Activated CD4-positive, alpha-beta T cell treated with anti-CD3 and anti-CD28 coated beads, Interleukin-2, amount 10 ng/mL, durations not matched to agents 7 days and 5 days (primary cell): ENCODE measurements at places on chromosomes 11 and 22. TPM values are rescaled to one million over a fixed set of nuclear protein-coding genes. Genes with fewer than 3 reads are reported as not detected.

GRCh38 chr22:35301372-35301874 is 1.7 kb downstream of the TOM1 start:
- no peaks in the 10 kb centered on the region for H3K27me3 ChIP-seq
- H3K27ac ChIP-seq, result no peak overlapping the region
- peaks cover 41% of the 10 kb centered on the region for H3K4me1 ChIP-seq
- peak overlapping the region; percentile 55 for H3K4me3 ChIP-seq
- no peak for DNase-seq
- peaks cover 12% of the 10 kb centered on the region for H3K36me3 ChIP-seq

DNA sequence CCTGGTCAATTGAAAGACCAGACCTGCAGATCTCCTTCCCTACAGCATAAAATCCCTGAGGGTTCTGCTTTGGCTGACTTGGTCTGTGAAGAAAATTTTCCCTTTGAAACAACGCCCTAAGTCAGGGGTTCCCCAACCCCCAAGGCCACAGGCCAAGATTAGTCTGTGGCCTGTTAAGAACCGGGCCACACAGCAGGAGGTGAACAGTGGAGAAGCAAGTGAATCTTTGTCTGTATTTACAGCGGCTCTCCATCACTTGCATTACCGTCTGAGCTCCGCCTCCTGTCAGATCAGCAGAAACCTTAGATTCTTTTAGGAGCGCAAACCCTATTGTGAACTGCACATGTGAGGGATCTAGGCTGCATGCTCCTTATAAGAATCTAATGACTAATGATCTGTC is 38.2 kb downstream of the CCDC83 start:
- no peak for DNase-seq
- no peak overlapping the region for H3K27ac ChIP-seq
- H3K4me3 ChIP-seq, result no peak overlapping the region
- no peaks in the 10 kb centered on the region for H3K27me3 ChIP-seq
- no peaks in the 10 kb centered on the region for H3K36me3 ChIP-seq

DNA sequence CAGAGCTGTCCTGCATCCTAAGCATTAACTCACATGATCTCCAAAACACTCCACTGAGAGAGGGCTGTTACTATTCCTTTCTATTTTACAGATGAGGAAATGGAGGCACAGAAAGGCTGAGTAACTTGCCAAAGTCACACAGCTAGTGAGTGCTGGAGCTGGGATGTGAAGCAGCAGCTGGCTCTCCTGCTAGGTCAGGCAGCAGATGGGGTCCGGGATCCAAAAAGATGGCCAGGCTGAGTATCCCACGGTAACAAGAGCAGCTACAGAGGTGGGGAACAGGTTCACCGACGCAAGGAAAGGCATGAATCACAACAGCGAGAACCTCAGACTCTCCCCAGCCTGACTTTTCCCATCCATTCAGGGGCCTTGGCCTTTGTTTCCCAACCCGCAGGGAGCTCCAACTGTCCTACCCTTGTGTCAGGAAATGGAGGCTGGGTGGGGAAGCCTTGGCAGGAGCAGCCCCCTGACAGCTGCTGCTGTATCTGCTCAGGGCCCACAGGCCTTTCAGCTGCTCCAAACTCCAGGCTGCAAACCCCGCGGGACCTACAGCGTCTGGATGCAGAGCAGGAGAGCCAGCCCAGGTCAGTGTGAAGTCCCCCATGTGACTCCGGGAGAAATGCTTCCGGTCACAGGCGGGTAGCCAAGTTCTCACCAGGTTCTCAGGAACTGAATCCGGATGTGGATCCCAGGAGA is 29.5 kb downstream of the DKK3 start:
- peaks cover 15% of the 10 kb centered on the region for H3K4me1 ChIP-seq
- no peak overlapping the region for H3K4me3 ChIP-seq
- H3K27me3 ChIP-seq, result no peaks in the 10 kb centered on the region
- no peaks in the 10 kb centered on the region for H3K36me3 ChIP-seq
- H3K27ac ChIP-seq, result no peak overlapping the region
- DNase-seq, result no peak

GRCh38 chr11:128747728-128748148 is 53.9 kb downstream of the FLI1 start:
- peak overlapping the region; percentile 70 for H3K27ac ChIP-seq
- H3K36me3 ChIP-seq, result peaks cover 50% of the 10 kb centered on the region
- H3K27me3 ChIP-seq, result no peaks in the 10 kb centered on the region
- H3K4me3 ChIP-seq, result peak overlapping the region; percentile 44

GRCh38 chr11:18193010-18193409 is 20.4 kb downstream of the MRGPRX4 start:
- no peak overlapping the region for H3K27ac ChIP-seq
- H3K27me3 ChIP-seq, result peaks cover 26% of the 10 kb centered on the region
- H3K4me3 ChIP-seq, result no peak overlapping the region
- DNase-seq, result no peak
- no peaks in the 10 kb centered on the region for H3K4me1 ChIP-seq

GRCh38 chr11:88357323-88358039 is 19.9 kb upstream of the CTSC start:
- H3K4me3 ChIP-seq, result peak overlapping the region; percentile 22
- DNase-seq, result no peak
- peak overlapping the region; percentile 83 for H3K27ac ChIP-seq
- peaks cover 62% of the 10 kb centered on the region for H3K4me1 ChIP-seq
- no peaks in the 10 kb centered on the region for H3K27me3 ChIP-seq

- H3K4me1 ChIP-seq, result no peaks in the 10 kb centered on the region
- H3K27me3 ChIP-seq, result no peaks in the 10 kb centered on the region
- no peak overlapping the region for H3K4me3 ChIP-seq
- no peak for DNase-seq
- H3K27ac ChIP-seq, result no peak overlapping the region
Observed at GRCh38 chr22:44731357-44731970, 20.9 kb upstream of the ARHGAP8 start.

DNA sequence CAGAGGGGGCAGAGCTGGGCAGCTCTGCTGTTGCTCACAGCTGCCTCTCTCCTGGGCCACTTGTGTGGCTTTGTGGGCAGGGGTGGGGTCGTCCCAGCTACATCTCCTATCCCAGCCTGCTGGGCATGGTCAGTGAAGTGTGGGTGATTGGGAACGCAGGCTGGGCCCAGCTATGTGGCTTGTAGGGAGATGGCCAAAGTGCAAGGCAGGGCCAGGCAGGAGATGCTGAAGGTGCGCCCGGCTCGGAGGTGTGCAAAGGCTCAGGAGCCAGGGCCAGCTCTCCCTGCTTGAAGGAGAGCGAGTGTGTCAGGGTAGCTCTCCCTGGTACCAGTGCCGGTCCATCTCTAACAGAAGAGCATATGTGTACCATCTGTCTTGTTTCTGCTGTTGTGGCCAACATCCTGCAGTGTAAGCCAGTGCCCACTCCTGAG is 8.4 kb upstream of the RANBP1 start:
- H3K27ac ChIP-seq, result no peak overlapping the region
- no peaks in the 10 kb centered on the region for H3K27me3 ChIP-seq
- DNase-seq, result no peak

RFPL3 gene
- not detected for total RNA-seq

MMP27 gene
- not detected for total RNA-seq

ANGPTL5 gene
- total RNA-seq, result not detected

SPDYC gene
- total RNA-seq, result not detected

AQP11 gene
- total RNA-seq, result not detected
